ENCODE measurements at places on chromosomes 2 and 18.

- no peak for DNase-seq
Observed at GRCh38 chr2:18611184-18611583, 21.8 kb upstream of the NT5C1B start.

GRCh38 chr2:218710687-218711549 is at the start of gene TTLL4:
TSS of gene TTLL4 (plus strand) at chr2:218710835. CDS start at chr2:218737677, 26,842 bp downstream.
- DNase-seq, result peak; percentile 95

DNA sequence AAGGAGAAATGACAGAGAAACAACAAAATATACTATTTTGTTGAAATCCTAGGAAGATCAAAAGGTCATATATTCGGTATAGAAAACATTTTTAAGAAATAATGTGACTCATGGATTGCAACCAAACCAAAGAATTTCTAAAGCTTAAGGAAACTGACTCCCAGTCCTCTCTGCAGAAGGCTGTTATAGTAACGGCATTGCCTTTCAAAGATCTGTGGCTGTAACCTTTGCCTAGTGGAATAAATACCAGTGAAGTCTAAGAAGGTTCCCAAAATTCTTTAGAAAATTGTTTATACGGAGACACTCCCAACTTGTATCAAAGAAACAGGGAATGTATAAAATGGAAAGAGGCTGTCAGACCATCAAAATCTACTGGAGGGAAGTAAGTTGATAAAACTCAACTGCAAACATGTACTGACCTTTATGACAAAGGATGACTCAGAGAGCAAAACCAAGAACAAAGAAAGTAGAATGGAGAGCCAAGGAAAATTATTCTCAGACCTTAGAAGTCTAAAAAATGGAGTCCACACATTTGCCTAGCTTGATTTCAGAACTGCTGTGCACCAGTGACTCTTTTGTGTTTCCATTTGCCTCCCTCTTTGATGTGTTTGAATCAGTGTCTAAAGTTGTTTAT is 48.6 kb upstream of the FSIP2 start:
- DNase-seq, result peak; percentile 21

- DNase-seq, result no peak
Observed at GRCh38 chr2:150413366-150413765, 74.1 kb downstream of the RND3 start.

GRCh38 chr18:8711736-8712135 is 6.4 kb downstream of the MTCL1 start:
- no peak for DNase-seq

DNA sequence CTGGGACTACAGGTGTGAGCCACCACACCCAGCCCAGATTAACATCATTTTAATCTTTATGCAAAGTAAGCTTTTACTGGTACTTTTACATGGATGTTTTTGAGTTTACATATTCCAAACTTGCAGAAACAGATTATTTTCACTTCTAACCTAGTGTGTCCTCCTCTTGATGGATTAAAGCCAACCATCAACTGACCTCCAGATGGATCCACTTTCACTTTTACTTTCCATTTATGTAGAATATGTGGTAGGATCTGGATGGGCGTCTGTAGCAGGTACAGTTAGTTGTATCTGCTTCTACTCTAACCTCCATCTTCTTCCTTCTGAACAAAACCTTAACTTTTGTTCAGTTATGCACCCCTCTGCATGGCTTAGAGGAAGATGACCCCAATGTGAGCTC is 264.1 kb downstream of the CDH20 start:
- DNase-seq, result no peak

- DNase-seq, result no peak
Observed at GRCh38 chr2:73822276-73822675, 6.5 kb upstream of the STAMBP start.

GRCh38 chr2:174682007-174682577 is 82.2 kb downstream of the CHRNA1 start:
- no peak for DNase-seq

- no peak for DNase-seq
Observed at GRCh38 chr2:68762665-68763064, 28.1 kb downstream of the ARHGAP25 start.

DNA sequence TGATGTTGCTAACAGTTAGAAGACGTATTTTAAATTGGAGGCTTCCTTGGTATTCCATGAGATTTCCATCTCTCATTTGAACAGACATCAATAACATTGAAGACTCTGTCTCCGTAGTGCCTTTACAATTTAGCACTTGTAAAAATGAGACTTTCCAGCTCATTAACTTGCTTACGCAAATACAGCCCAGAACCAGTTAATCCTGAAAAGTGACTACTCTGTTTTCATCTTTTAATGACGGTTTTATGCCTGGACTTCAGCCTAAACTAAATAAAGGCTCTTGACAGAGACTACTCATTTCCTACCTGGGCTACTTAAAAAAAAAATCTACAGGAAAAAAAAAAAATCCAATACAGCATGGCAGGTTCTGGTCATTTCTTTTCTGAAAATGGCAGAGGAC is 148.6 kb downstream of the LRATD1 start:
- DNase-seq, result no peak

DNA sequence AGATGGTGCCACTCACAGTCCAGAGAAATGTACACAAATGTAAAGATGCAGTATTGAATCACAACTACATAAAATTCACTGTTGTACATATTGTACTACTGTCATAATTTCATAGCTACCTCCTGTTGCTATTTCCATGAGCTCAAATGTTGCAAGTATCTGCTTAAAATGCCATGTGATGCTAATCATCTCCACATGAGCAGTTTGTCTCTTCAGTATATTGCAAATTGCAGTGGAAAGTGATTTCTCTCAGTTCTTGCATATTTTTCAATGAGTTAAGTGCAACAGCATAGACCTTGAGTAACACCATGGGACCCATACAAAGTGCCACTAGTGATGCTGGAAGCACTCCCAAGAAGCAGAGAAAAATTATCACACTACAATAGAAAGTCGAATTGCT is 51.9 kb downstream of the MAIP1 start:
- DNase-seq, result no peak

GRCh38 chr2:112121682-112122254 is 16.4 kb upstream of the FBLN7 start:
- DNase-seq, result peak; percentile 61

- no peak for DNase-seq
Observed at GRCh38 chr18:7147399-7147798, 29.8 kb upstream of the LAMA1 start.

DNA sequence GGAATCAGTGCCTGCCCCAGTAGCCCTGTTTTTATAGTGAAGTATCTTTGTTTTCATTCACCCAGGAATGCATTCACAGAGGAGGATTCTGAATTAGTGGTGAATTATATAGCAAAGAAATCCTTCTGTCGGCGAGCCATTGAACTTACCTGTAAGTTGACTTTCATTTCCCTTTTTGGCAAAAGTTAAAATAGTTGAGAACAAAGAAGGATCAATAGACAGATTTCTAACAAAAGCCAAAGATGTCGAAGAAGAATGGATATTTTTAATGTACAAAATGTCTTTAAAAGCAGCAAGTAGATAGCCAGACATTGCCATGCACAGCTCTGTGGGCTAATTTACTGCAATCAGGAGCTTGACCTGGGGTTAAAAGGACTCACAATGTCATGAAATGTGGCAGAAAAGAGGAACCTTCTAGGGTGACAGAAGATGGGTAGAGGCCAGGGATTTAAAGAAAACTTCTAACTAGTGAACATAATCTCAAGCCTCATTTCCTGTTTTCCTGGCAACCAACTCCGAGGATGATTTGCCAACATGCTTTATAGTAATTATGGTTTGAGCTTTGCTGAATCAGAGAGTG is 53.8 kb upstream of the TMEM87B start:
- no peak for DNase-seq

GRCh38 chr2:30686000-30686399 is 121.2 kb downstream of the CAPN13 start:
- DNase-seq, result peak; percentile 24

GRCh38 chr2:240323601-240324291 is 111.7 kb upstream of the GPC1 start:
- no peak for DNase-seq

DNA sequence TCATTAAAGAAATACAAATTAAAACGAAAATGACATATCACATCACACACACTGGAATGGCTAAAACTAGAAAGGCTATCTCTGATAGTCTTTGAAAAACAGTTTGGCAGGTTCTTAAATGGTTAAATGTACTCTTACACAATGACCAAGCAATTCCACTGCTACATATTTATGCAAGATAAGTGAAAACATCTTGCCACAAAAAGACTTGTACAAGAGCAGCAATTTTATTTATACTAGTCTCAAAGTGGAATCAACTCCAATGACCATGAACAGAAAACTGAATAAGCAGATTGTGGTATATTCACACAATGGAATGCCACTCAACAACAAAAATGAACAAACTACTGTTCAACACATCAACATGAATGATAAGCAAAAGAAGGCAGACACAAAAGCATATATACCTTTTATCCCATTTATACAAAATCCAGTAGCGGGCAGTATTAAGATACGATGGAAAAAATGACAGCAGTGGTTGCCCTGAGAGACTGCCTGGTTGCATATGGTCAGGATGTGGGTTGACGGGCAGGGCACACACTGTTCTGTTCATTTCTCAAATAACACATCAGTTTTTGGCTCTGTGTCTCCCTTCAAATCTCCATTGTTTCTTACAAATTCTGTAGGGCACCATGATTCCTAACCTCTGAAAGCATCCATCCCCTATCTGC is 25.4 kb downstream of the SP100 start:
- no peak for DNase-seq

Measured in RKO (cell line).